ENCODE measurements at places on chromosomes 13 and 19. TPM values are rescaled to one million over a fixed set of nuclear protein-coding genes. Genes with fewer than 3 reads are reported as not detected.

DNA sequence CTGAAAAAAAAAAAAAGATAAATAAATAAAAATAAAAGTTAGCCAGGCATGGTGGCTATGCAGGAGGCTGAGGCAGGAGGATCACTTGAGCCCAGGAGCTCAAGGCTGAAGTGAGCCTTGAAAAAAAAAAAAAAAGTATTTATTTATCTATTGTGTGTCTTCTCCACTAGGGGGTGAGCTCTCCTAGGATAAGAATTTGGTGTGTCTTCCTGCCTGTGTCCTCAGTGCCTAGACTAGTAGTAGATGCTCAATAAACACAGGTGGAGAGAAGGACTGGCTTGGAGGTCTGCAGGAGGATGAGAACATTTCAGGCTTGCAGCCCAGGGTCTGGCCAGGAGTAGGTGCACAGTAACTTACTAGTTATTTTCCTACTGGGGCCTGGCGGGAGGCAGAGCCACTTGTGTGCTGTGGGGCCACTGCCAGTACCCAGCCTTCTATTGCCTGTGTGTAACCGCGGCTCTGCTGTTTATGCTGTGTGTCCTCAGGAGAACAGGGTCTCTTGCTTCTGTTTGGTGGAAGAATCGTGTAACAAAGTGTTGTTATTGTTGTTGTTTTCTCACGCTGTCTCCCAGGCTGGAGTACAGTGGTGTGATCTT is 5.4 kb downstream of the LMTK3 start:
- no peak overlapping the region for H3K27ac ChIP-seq
- H3K4me3 ChIP-seq, result no peak overlapping the region
- H3K4me1 ChIP-seq, result peaks cover 7% of the 10 kb centered on the region
- H3K27me3 ChIP-seq, result peaks cover under 1% of the 10 kb centered on the region
- no peak for DNase-seq

The ATP8B3 gene
- 3.2 TPM for total RNA-seq

GRCh38 chr19:30529876-30530275 is 157.7 kb downstream of the ZNF536 start:
- no peaks in the 10 kb centered on the region for H3K27me3 ChIP-seq
- H3K36me3 ChIP-seq, result no peaks in the 10 kb centered on the region
- no peaks in the 10 kb centered on the region for H3K4me1 ChIP-seq
- no peak overlapping the region for H3K4me3 ChIP-seq

The CA11 gene
- 7.9 TPM for total RNA-seq

- DNase-seq, result no peak
- no peak overlapping the region for H3K4me3 ChIP-seq
- no peak overlapping the region for H3K27ac ChIP-seq
- H3K36me3 ChIP-seq, result no peaks in the 10 kb centered on the region
- no peaks in the 10 kb centered on the region for H3K27me3 ChIP-seq
- H3K4me1 ChIP-seq, result no peaks in the 10 kb centered on the region
Measured at GRCh38 chr13:94256721-94257120, 222.8 kb downstream of the DCT start.

GRCh38 chr19:19542507-19542906 is 4.4 kb downstream of the CILP2 start:
- H3K27ac ChIP-seq, result no peak overlapping the region
- no peaks in the 10 kb centered on the region for H3K36me3 ChIP-seq
- H3K4me3 ChIP-seq, result no peak overlapping the region
- H3K27me3 ChIP-seq, result no peaks in the 10 kb centered on the region

- no peak for DNase-seq
- no peaks in the 10 kb centered on the region for H3K4me1 ChIP-seq
- no peak overlapping the region for H3K4me3 ChIP-seq
- H3K27me3 ChIP-seq, result no peaks in the 10 kb centered on the region
- no peaks in the 10 kb centered on the region for H3K36me3 ChIP-seq
Measured at GRCh38 chr19:389255-389934, 19.6 kb downstream of the C2CD4C start.

- DNase-seq, result no peak
- H3K36me3 ChIP-seq, result no peaks in the 10 kb centered on the region
- H3K27ac ChIP-seq, result no peak overlapping the region
- H3K4me3 ChIP-seq, result no peak overlapping the region
- no peaks in the 10 kb centered on the region for H3K27me3 ChIP-seq
Measured at GRCh38 chr13:57527114-57527735, 104.3 kb upstream of the PCDH17 start.

The SLAIN1 gene
- total RNA-seq, result 2.2 TPM

The TSKS gene
- 1.2 TPM for total RNA-seq

DNA sequence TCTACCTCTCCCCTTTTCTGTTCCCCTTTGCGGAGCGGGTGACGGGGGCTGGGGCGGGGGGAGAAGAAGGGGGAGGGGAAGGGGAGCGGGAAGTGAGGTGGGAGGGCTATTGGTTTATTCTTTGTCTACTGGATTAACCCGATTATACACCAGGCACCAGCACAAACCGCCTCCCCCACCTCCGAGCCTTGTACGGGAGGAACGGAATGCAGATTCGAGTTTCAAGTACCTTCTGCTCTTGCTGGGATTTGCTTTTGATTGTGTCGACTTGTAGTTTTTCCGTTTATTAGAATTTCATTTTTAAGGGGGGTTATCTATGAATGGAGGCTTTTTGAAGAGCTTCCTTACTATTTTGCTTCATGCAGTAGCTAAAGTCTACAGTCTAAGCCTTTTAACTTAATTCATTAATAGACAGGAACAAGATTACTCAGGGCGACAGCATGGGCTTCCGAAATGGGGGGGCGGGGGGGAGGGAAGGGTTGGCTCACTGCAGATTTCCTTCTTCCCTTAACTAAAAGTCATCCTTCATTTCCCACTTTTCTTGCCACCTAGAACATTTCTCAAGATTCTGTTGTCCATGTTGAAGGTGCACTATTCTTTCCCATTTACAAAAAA is 937 bp upstream of the SPRY2 start:
- peak; percentile 88 for DNase-seq
- no peaks in the 10 kb centered on the region for H3K36me3 ChIP-seq
- no peaks in the 10 kb centered on the region for H3K27me3 ChIP-seq
- H3K4me1 ChIP-seq, result peaks cover 28% of the 10 kb centered on the region

The TEX29 gene
- total RNA-seq, result 2.9 TPM

DNA sequence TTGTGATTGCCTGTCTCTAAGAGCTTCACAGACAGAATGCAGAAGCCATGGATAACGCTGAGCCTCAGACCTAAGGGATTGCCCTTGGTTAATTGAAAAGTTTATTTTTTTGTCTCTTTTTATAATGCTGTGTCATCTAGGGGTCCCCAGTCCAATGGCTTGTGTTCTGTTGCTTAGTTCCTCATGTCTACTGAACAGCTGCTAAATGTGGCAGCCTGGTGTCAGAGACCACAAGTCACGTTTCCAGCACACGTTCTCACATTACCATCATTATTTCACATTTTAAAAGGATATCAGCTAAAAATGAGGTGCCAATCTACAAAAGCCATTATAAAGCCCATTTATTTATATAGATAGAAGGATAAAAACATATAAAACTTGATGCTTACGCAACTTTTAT is 1362.0 kb downstream of the PCDH9 start:
- H3K4me1 ChIP-seq, result no peaks in the 10 kb centered on the region
- H3K27me3 ChIP-seq, result no peaks in the 10 kb centered on the region
- DNase-seq, result no peak
- H3K4me3 ChIP-seq, result no peak overlapping the region
- no peaks in the 10 kb centered on the region for H3K36me3 ChIP-seq

GRCh38 chr19:41910240-41910991 is 17.8 kb downstream of the ERFL start:
- no peak overlapping the region for H3K27ac ChIP-seq
- DNase-seq, result no peak
- H3K4me1 ChIP-seq, result peaks cover 14% of the 10 kb centered on the region
- H3K4me3 ChIP-seq, result no peak overlapping the region

GRCh38 chr13:109785892-109786450 is 412 bp downstream of the IRS2 start:
- no peaks in the 10 kb centered on the region for H3K27me3 ChIP-seq
- H3K4me3 ChIP-seq, result peak overlapping the region; percentile 74
- H3K4me1 ChIP-seq, result peaks cover 25% of the 10 kb centered on the region
- DNase-seq, result no peak
- H3K36me3 ChIP-seq, result peaks cover 21% of the 10 kb centered on the region
- H3K27ac ChIP-seq, result peak overlapping the region; percentile 92

- no peaks in the 10 kb centered on the region for H3K36me3 ChIP-seq
- no peaks in the 10 kb centered on the region for H3K27me3 ChIP-seq
Measured at GRCh38 chr13:69641773-69642172, 465.9 kb upstream of the ATXN8OS start.

The URAD gene
- total RNA-seq, result not detected

The TMEM91 gene
- 34.4 TPM for total RNA-seq

The PGLYRP2 gene
- not detected for total RNA-seq

DNA sequence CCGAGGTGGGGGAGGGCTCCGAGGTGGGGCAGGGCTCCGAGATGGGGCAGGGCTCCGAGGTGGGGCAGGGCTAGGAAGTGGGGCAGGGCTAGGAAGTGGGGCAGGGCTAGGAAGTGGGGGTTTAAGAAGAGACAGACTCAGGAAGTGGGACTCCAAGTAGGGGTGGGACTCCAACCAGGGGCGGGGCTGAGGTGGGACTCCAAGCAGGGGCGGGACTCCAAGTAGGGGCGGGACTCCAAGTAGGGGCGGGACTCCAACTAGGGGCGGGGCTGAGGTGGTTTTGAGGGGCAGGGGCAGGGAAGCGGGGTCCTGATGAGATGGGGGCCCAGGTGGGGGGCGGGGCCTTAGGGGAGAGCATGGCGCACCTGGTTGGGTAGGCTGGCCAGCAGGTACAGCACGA is 13.6 kb downstream of the CFD start:
- peaks cover 38% of the 10 kb centered on the region for H3K36me3 ChIP-seq
- H3K4me1 ChIP-seq, result peaks cover 37% of the 10 kb centered on the region
- no peaks in the 10 kb centered on the region for H3K27me3 ChIP-seq
- H3K27ac ChIP-seq, result peak overlapping the region; percentile 81

The MFSD12 gene
- 48.4 TPM for total RNA-seq

Measured in vagina (tissue), 2 donors.